ENCODE measurements at places on chromosomes 4 and X.

DNA sequence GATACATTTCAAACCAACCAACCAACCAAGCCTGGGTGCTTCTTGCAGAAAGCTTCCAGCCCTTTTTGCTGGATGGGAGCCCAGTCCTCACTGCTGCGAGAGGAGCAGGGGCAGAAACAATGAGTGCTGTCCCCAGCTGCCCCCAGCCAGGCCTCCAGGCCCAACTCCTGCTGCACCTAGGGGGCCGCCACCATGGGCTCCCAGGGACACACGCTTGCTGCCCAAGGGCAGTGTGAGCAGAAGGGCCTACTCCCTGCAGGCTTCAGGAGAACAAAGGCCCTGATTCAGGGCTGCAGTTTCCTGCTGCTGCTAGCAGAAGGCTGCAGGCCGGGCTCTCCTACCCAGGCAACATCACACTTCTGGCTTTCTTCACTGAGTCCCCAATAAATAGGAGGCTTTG is 37.7 kb upstream of the ENPP6 start:
- DNase-seq: no peak

DNA sequence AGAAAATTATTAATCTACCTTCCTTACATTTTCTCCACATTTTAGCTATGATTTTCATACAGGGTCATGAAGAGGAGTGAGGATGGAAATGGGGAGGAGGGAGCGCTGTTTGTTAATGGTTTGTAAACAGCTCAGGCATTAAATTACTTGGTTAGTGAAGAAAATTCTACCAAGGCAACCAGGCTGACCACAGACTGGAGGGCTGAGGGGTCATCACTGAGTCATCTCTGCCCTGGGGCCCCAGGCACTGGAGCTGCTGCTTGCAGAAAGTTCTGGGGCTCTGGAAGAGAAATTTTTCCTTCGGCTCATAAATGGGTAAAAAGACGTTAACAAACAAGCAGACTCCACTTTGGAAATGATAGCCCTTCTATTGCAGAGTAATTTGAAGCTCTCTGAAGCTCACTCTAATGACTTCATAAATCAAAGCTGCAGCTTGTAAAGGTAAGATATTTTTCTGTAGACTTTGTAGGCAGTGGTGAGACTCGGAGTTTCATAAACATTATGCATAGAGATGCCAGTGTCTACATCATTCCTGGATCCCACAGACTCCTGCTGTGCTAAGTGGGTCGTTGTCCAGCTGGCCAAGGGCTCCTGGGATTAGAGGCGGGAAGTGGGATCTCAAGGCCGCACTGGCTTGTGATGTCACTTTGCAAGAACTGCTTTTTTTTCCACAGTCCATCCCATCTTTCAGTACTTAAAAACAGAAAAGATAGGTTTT is 159.6 kb downstream of the PTTG2 start:
- DNase-seq: peak; percentile 92

- no peak for DNase-seq
These were observed 18.6 kb downstream of the ATP8A1 start for GRCh38 chr4:42638321-42638720.

DNA sequence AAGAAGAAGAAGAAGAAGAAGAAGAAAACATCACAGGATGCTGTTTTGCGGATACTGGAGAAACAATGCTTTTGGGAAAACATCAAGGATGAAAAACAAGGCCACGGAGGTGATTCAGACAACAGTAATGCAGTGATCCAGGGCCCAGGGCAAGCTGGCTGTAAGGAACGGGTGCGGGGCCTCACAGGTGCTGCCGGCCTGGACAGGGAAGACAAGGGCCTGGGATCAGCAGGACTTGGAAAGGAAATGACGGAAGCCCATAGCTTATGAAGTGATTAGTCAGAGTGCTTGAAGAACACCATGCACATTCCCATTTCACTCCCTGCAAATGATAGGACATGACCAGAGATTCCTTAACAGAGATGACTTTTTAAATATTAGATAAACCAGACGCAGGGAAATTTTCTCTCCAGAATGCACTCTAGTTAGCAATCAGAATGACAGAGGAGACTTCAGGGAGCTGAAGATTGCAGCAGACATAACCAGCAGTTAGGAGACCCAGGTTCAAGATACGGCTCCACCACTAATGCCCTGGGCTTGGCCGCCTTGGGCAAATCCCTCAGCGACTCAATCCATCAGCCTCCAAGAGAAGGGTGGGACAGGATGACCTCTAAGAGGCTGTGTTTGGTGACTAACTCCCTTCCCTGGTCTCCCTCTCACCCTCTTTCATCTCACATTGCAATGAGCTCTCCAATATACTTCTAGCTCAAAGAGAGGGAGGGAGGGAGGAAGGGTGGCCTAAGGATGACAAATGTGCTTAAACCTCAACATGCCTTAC is 54.1 kb downstream of the APBB2 start:
- DNase-seq: peak; percentile 97

GRCh38 chr4:17613761-17614415 is 553 bp upstream of the MED28 start:
- peak; percentile 71 for DNase-seq

DNA sequence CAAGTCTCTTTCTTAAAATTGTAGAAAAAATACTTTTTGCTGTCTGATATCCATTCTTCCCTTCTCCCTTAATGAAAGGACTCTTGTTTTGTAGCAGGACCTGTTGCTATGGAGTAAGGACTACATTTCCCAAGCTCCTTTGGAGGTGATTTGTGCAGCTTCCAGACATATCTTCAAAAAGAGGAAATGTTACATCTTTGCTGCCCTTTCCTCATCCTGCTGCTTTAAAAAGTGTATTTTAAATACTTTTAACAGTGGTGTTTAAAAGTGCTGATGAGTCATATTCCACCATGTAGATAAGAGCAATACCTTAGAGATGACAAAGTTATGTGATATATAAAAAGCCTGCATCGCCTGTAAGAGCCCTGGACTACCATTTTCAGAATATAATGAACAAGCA is 98.7 kb downstream of the CFAP299 start:
- DNase-seq: peak; percentile 55

DNA sequence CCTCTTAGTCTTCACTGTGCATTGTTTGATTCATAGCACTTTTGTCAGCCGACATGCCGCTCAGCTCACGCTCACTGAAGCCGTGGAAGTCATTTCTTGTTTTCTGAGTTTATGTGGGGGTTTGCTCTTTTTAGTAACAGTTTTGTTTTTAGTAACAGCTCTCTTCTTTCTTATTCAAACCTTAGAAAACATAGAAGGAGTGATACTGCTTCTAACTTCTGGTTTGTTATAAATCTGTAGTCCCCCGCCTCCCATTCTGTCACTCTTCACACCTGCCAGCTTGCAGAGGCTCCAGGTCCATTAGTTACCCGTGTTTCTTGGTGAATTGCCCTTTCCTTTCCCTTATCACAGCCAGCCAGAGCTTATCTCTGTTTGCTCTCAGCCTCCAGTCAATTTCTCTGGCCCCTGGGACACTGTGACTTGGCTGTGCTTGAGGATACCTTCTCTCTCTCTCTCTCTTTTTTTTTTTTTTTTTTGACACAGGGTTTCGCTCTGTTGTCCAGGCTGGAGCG is 50.5 kb downstream of the GRK4 start:
- no peak for DNase-seq

GRCh38 chr4:140343303-140343702 is 30.1 kb upstream of the SCOC start:
- peak; percentile 25 for DNase-seq

GRCh38 chrX:88735835-88736234 is 11.2 kb upstream of the CPXCR1 start:
- no peak for DNase-seq

- no peak for DNase-seq
These were observed 141.2 kb upstream of the INTU start for GRCh38 chr4:127491571-127491970.

- no peak for DNase-seq
These were observed 2.0 kb downstream of the HSPA4L start for GRCh38 chr4:127783955-127784770.

- no peak for DNase-seq
These were observed 1.3 kb downstream of the NOP14 start for GRCh38 chr4:2961811-2962441.

GRCh38 chrX:10759141-10759799 is 138.9 kb upstream of the MID1 start:
- no peak for DNase-seq

DNA sequence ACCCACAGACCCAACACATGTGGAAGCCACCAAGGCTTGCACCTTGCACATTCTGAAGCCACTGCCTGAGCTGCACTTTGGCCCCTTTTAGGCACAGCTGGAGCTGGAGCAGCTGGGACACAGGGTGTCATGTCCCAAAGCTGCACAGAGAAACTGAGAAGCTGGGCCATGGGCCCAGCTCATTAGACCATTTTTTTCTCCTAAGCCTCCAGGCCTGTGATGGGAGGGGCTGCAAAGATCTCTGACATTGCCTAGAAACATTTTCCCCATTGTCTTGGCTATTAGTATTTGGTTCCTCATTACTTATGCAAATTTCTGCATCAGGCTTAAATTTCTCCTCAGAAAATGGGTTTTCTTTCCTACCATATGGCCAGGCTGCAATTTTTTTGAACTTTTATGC is 447.4 kb upstream of the HS3ST1 start:
- DNase-seq: no peak

- DNase-seq: no peak
These were observed 143.5 kb downstream of the MGST2 start for GRCh38 chr4:139808808-139809756.

- DNase-seq: peak; percentile 77
These were observed 685 bp downstream of the LCORL start for GRCh38 chr4:18020671-18021469.

All from iris pigment epithelial cell (primary cell).